CD4-positive, alpha-beta memory T cell (primary cell): ENCODE measurements at places on chromosomes 4 and X.

DNA sequence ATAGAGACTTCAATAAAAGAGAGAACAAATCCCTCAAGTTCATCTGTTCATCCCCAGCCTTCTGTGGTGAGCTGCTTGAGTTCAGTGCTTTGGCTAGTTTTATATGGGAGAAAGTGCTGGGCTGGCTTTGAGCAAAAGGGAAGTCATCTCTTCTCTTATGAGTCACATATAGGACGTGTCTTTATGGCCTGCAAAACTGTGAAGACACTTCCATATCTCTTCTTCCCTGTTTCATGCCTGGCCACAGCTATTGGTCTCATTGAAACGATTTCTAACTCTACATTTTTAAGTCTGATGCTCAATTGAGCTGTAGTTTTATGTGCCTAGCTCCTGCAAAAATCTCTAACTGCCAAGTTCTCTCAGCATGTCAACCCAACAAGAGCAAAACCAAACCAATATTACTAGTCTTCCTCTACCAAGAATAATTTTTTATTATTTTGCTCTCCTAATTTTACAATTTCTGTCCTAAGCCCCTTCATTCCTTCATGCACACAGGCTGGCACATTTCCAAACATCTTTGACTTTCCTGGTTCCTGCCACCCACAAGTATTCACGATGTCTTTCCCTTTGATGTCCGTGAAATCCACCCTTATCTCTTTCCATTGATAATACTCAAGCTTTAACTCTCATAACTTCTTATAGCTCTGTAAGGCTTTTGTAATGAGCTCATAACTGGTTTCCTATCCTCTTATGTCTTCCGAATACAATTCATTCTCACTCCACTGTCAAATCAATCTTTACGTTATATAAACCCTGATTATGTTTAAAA lies 165.3 kb downstream of the BTC start:
- no peak for DNase-seq

GRCh38 chr4:74397748-74398426 lies 32.9 kb downstream of the EREG start:
- no peak for DNase-seq

DNA sequence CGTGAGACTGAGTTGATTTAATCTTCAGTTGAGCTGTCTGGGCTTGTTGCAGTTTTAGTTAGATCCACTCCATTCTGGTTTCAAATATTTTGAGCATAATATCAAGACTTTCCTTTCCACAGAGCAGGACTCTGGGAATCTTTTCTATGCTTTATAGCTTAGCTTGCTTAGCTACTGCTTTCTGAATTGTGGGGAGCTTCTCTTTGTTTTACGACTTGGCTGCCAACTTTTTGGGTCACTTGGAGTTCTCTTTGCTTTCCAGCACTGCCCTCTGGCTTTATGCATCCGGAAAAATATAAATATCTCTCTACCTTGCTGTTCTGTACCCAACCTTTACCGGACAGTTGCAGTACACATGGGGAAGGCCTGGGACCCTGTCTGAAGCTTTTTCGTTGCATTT lies 292.1 kb downstream of the STIM2 start:
- DNase-seq: no peak

- DNase-seq: no peak
These were observed 37.8 kb upstream of the EXOC1L start for GRCh38 chr4:55781812-55782211.

DNA sequence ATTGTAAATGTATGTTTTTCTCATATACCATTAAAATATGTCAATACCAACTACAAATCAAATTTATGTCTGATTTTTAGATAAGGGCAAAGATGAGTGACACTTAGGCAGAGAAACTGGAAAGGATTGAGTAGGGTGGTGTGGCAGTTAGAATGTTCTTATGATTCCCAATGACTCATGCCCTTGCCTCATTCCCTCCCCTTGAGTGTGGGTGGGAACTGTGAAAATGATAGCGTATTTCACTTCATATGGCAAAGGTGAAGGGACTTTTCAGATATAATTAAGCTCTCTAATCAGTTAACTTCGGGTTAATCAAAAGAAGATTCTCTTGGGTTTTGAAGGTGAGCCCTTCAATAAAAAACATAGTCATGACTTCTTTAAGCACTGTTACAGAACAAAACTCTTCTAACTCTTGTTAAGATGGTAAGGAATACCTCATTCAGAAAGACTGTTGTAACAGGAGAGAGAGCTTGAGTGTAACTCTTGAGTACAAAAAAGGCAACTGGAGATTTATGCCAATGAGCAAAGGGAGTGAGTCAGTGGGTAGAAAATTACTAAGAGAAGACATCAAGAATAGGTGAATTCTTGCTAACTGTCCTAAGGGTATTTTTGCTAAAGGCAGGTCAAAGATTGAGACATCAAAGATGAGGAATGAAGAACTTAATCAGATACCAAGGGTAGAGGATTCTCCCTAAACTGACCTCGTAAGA lies 329.5 kb downstream of the KCTD8 start:
- no peak for DNase-seq

GRCh38 chrX:9530848-9531274 lies 66.0 kb downstream of the TBL1X start:
- DNase-seq: peak; percentile 58

DNA sequence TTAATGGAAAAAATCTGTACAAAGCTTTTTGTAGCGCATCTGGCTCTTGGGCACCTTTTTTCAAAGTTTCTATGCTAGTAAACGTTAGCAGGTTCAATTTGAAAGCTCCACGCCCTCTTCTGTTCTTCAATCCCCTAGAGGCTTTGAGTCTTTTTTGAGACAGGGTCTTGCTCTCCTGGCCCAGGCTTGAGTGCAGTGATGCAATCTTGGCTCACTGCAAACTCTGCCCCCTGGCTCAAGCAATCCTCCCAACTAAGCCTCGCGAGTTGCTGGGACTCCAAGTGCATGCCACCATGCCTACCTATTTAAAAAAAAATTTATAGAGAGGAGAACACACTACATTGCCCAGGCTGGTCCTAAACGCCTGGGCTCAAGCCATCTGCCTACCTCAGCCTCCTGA lies 9.2 kb downstream of the RXFP1 start:
- DNase-seq: no peak

DNA sequence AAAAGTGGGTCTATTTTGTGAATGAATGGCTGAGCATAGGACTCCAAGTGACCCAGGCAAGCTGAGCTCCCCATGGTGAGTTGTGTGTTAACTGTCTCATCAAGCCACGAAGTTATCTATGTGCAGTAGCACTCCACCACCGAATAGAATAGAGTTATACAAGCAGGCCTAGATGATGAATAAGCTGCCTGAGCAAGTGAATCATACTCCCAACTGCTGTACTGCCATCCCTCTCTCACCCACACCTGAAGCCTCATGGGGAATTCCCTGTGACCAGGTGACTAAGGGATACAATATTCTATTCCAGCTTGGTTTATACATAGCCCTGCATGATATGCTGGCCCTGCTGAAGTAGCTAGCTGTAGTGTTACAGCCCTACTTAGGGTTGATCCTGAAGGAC lies 38.7 kb downstream of the KDM5C start:
- DNase-seq: no peak

DNA sequence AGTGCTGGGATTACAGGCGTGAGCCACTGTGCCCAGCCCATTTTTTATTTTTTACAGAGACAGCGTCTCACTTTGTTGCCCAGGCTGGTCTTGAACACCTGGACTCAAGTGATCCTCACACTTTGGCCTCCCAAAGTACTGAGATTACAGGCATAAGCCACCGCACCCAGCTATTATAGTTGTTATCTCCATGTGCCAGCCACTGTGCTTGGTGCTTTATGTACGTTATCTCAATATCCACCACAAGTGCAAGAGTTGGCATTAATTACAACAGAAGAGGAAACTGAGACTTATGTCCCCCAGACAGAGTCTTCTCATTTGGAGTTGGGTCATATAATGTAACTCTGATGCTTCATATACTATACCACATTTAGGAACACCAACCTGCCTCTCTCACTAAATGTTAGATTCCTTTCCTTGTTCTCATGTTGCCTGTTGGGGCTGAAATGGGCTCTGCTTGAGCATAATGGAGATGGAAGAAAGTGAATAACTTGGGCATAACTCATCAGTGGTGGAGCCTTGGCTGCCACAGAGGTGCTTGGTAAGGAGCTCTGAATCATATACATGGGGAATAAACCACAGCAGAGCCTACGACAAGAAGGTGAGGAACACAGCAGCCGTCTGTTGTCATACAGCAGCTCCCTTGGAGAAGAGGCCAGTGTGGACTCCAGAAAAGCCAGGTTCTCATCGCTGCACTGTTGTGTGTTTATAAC lies 84.3 kb downstream of the SPRY1 start:
- no peak for DNase-seq

- no peak for DNase-seq
These were observed 1833.0 kb upstream of the PCDH10 start for GRCh38 chr4:131316086-131316485.

GRCh38 chr4:184757810-184758209 lies 23.9 kb upstream of the CENPU start:
- no peak for DNase-seq

GRCh38 chrX:74923942-74924448 lies 1.3 kb downstream of the NEXMIF start:
- DNase-seq: peak; percentile 5
